Activated naive CD4-positive, alpha-beta T cell treated with Interleukin-2 at 50 U/mL for 16 hours (primary cell): ENCODE measurements at places on chromosomes 2 and 18.

DNA sequence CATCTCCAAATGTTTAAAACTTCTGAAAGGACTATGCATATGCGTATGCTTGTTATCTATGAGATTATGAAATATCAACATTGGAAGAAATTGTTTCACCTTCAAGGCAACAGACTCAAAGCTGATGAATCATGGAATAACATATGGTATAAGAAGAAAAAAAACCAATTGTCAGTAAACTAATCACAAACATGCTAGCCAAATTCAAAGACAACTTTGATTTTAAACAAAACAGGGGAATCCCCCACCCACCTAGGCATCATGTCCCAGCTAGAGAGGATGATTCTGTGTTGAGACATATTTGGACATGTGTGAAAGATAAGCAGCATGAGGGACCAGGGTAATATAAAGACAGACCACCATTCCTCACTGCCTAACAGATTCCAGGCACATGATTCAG lies 147.7 kb downstream of the WDPCP start:
- no peak for DNase-seq

- DNase-seq: no peak
These were observed 4.1 kb downstream of the ATG9A start for GRCh38 chr2:219225350-219225749.

- no peak for DNase-seq
These were observed 277.8 kb upstream of the CYRIA start for GRCh38 chr2:16943279-16943958.

DNA sequence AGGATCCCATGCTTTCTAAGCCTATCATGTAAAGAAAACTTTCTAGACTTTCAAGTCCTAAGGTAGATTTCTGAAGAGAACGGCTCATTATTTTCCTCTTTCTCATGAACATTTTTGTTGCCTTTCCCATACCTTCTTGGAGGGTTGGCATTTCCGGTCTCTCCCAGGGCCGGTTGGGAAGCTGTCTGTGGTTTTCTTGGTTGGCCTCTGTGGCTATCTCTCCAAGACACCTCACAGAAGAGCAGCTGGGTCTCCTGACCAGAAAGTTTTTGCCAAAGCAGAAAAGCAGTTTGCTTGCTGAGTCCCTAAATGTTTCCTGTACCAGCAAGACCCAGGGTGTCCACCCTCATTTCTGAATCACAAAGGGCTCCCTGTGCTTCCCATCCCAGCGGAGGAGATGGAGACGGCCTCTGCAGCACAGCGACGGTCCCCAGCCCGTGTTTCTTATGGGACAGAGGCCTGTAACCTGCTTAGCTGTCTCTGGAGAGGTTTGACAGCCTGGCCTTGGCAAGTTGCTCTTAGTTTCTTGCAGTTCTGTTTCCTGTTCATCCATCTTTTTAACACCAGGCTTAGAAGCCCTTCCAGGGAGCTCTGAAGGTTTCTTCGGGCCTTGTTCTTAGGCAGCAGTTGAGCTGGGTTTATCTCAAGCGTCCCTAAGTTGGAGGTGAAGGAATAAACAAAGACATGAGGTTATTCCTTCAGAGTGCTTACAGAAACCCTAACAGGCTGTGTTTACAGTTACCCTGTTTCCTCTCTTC lies 39.8 kb downstream of the GREB1 start:
- DNase-seq: no peak

GRCh38 chr2:48265169-48266030 lies 264.6 kb upstream of the STON1 start:
- DNase-seq: no peak

DNA sequence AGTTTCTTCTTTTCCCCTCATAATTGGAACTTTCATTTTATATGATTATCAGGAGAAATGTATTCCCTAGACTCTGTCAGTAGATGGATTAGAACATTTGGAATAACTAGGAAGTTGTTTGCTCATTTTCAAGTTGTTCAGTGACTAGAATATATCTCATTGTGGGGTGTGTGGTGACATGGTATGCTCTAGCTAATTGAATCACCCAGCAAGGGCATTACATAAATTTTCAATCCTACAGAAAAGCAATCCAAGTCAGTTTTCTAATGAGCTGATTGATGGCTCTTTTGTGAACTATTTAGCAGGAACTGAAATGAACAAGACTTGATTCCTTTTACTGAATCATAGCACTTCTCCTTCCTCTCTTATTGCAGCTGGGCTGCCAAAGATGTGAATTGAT lies 461.4 kb downstream of the TGIF1 start:
- DNase-seq: no peak

- no peak for DNase-seq
These were observed 37.5 kb downstream of the ITGB1BP1 start for GRCh38 chr2:9385841-9386240.
